ENCODE measurements at places on chromosomes 1 and 21. TPM values are rescaled to one million over a fixed set of nuclear protein-coding genes. Genes with fewer than 3 reads are reported as not detected.

SV2A gene
- total RNA-seq = 0.22 TPM

COA6 gene
- 38.2 TPM for total RNA-seq

TMPRSS2 gene
- not detected for total RNA-seq

OPRD1 gene
- not detected for total RNA-seq

LAPTM5 gene
- 23.9 TPM for total RNA-seq

TMPRSS15 gene
- not detected for total RNA-seq

SEMA4A gene
- 0.69 TPM for total RNA-seq

TINAGL1 gene
- total RNA-seq = 274 TPM

KRTAP26-1 gene
- not detected for total RNA-seq

OR2W3 gene
- not detected for total RNA-seq

DNASE2B gene
- not detected for total RNA-seq

ERG gene
- 19.3 TPM for total RNA-seq

CD5L gene
- total RNA-seq = 3.5 TPM

PHF13 gene
- total RNA-seq = 7.5 TPM

MAN1C1 gene
- total RNA-seq = 17.9 TPM

TEX38 gene
- not detected for total RNA-seq

RHBDL2 gene
- not detected for total RNA-seq

FOXE3 gene
- not detected for total RNA-seq

AZIN2 gene
- 3.3 TPM for total RNA-seq

IBA57 gene
- 11.2 TPM for total RNA-seq

MTARC2 gene
- total RNA-seq = 24.9 TPM

SAMD11 gene
- 2.1 TPM for total RNA-seq

IL10 gene
- 0.37 TPM for total RNA-seq

TGFB2 gene
- total RNA-seq = 2.0 TPM

CD34 gene
- total RNA-seq = 72.1 TPM

SLC35E2B gene
- total RNA-seq = 25.3 TPM

SELP gene
- total RNA-seq = 7.4 TPM

DOP1B gene
- total RNA-seq = 15.8 TPM

SPRR1B gene
- not detected for total RNA-seq

CRNN gene
- not detected for total RNA-seq

THEM5 gene
- total RNA-seq = not detected
